ENCODE measurements at places on chromosomes 16 and 17. TPM values are rescaled to one million over a fixed set of nuclear protein-coding genes. Genes with fewer than 3 reads are reported as not detected.
A peak's percentile ranks its signal among the peaks of the same experiment; 100 is the strongest.

- no peak overlapping the region for H3K27ac ChIP-seq
- no peak overlapping the region for H3K4me3 ChIP-seq
- peaks cover 2% of the 10 kb centered on the region for H3K27me3 ChIP-seq
- H3K4me1 ChIP-seq = no peaks in the 10 kb centered on the region
- no peaks in the 10 kb centered on the region for H3K36me3 ChIP-seq
These were observed 238.0 kb upstream of the CIBAR2 start for GRCh38 chr16:85350146-85350728.

GRCh38 chr17:56570199-56570598, 23.3 kb upstream of the NOG start:
- no peaks in the 10 kb centered on the region for H3K27me3 ChIP-seq
- H3K27ac ChIP-seq = no peak overlapping the region
- no peaks in the 10 kb centered on the region for H3K36me3 ChIP-seq
- no peak overlapping the region for H3K4me3 ChIP-seq

DNA sequence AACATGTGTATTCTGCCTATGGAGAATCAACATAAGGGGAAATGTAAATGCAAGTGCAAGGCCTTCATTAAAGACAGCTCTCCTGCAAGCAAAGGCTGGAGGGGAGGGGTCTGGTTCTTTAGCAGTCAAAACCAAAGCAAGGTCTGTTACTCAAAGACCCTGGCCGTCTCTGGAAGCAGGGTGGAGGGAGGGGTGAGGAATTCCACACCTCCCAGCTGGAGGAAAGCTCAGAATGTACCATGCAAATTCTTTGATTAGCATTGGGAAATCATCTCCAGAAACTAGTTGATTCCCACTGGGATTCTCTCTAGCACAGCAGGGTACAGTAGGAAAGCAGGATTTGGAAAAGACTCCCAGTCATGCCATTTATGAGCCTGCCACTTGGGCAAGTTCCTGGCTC, 77.3 kb upstream of the ASIC2 start:
- no peak overlapping the region for H3K4me3 ChIP-seq
- peaks cover 2% of the 10 kb centered on the region for H3K27me3 ChIP-seq
- H3K4me1 ChIP-seq = no peaks in the 10 kb centered on the region

DNA sequence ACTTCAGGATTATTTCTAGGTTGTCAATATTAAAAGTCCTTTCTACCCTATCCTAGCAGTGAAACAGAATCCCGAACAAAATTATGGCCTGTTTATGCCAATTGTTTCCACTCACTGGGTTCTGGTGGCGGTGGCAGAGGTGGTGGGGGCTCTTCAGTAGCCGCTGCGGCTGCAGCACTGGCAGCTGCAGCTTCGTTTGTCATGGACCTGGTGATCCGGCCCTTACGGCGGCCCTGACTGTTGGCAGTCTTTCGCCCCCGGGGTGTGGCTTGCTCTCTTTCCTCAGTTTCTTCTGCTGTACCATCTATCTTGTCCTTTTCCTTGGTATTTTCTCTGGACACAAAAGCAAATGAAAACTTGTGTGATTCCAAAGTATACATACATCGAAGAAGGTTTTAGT, 94.4 kb downstream of the NCOR1 start:
- no peak for DNase-seq
- H3K27ac ChIP-seq = no peak overlapping the region
- no peak overlapping the region for H3K4me3 ChIP-seq

GRCh38 chr17:57954397-57955182, 622 bp downstream of the CUEDC1 start:
- DNase-seq = peak; percentile 38
- no peaks in the 10 kb centered on the region for H3K36me3 ChIP-seq
- H3K4me1 ChIP-seq = peaks cover 24% of the 10 kb centered on the region
- peak overlapping the region; percentile 63 for H3K4me3 ChIP-seq
- peaks cover 61% of the 10 kb centered on the region for H3K27me3 ChIP-seq

DNA sequence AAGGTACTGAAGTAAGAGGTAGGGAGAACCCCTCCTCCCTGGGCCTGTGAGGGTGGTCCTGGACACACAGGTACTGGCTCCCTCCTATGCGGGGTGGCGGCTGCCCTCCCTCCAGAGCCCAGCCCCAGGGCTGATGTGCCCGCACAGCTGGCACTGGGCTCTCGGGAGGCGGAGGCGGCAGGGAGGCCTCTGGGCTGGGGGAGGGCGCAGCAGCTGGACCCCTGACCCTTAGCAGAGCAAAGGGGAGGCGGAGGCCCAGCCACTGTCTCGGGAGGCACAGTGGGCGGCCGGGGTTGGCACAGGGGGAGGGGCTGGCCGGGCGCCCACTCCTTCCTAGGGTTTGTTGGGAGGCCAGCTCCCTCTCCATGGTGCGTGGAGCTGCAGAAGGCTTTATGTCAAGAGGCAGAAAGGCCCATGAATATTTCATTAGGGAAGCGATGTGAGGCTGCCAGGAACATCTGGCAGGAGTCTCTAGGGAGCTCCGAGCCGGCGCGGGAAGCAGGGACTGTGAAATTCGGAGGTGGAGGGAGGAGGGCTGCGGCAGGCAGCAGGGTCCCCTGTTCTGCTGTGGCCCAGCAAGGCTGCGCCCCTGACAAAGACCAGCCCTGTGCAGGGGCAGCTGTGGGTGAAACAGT, 44.1 kb upstream of the ACSF3 start:
- DNase-seq = no peak
- H3K4me1 ChIP-seq = peaks cover 2% of the 10 kb centered on the region
- no peak overlapping the region for H3K4me3 ChIP-seq
- no peaks in the 10 kb centered on the region for H3K36me3 ChIP-seq

DNA sequence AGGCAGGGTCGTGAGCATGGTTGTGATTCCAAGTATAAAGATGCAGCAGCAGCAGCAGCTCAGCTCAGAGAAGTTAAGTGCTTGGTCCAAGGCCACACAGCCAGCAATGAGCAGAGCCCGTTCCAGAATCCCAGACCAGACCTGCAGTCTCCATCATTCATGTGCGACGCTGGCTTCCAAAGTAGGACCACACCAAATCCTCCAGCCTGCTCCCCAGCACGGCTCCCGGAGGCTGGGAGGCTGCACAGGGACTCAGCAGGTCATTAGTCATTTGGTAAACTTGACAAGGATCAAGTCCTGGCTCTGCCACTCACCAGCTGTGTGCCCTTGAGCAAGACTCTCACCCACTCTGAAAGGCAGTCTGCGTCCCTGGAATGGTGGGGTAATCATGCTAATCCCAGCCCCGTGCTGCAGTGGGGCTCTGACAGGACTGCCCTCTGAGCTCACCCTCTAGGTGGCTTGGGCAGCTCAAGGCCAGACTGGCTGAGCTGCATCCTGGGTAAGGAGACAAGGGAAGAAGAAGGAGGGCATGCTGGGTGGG, 95.1 kb upstream of the TMEM132E start:
- no peak for DNase-seq
- H3K4me1 ChIP-seq = peaks cover 4% of the 10 kb centered on the region

- peaks cover 23% of the 10 kb centered on the region for H3K27me3 ChIP-seq
- H3K27ac ChIP-seq = no peak overlapping the region
- no peaks in the 10 kb centered on the region for H3K4me1 ChIP-seq
These were observed 290.5 kb upstream of the FOXF1 start for GRCh38 chr16:86219655-86220445.

GRCh38 chr17:29252101-29252791, 5.6 kb downstream of the CRYBA1 start:
- H3K27ac ChIP-seq = no peak overlapping the region
- no peaks in the 10 kb centered on the region for H3K27me3 ChIP-seq
- no peak overlapping the region for H3K4me3 ChIP-seq
- peaks cover 10% of the 10 kb centered on the region for H3K36me3 ChIP-seq
- no peak for DNase-seq

DNA sequence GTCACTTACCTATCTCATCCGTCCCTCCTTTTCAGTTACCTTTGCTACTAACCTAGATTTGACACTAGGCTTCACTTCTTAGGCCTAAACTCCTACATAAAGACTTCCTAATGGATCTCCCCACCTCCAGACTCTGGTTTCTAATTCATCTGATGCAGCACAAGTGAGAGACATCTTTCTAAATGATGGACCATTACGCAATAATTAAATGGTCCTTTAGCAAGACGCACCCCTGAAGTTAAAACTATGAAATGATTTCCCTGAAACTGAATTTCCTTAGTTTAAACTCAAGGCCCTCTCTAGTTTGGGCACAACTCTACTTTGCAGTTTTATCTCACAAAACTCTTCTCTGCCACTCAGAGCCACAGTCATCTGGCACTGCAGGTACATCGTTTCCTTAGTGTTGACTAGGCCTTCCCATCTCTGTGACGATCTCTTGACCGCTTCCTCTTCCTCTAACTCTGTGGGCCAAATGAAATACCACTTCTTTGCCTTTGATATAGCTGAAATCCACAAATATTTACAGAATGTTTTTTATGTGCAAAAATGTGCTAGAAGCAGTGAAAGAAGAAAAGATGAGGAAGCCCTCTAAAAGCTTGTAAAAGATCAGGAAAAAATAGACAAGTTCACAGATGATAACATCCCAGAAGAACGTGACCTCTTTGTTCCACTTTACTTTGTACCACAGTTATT, 3.3 kb downstream of the SYNRG start:
- DNase-seq = peak; percentile 37
- H3K27ac ChIP-seq = peak overlapping the region; percentile 89
- H3K36me3 ChIP-seq = peaks cover 31% of the 10 kb centered on the region
- peak overlapping the region; percentile 88 for H3K4me3 ChIP-seq
- no peaks in the 10 kb centered on the region for H3K27me3 ChIP-seq

DNA sequence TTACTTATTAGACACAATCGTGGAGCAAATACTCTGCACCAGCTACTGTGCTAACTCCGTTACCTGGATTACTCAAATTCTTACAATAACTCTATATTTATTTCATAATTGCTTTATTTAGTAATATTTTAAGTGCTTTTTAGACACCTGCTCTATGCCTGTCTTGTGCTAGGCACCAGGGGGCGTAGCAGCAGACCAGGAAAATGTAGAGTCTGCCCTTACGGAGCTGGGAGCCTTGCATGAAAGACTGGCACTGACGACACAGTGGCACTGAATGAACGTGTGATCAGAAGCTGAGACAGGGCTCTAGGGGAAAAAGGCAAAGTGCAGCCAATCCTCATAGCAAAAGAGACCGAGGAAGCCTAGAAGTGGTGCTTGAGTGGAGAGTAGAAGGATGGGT, 486.5 kb downstream of the CDH13 start:
- H3K4me3 ChIP-seq = no peak overlapping the region
- peaks cover 2% of the 10 kb centered on the region for H3K27me3 ChIP-seq
- H3K36me3 ChIP-seq = no peaks in the 10 kb centered on the region
- H3K27ac ChIP-seq = no peak overlapping the region
- no peaks in the 10 kb centered on the region for H3K4me1 ChIP-seq

GRCh38 chr17:1496869-1497268, 4.4 kb upstream of the MYO1C start:
- H3K27me3 ChIP-seq = peaks cover 2% of the 10 kb centered on the region
- H3K36me3 ChIP-seq = peaks cover 2% of the 10 kb centered on the region
- no peak overlapping the region for H3K27ac ChIP-seq

- no peak overlapping the region for H3K4me3 ChIP-seq
- no peaks in the 10 kb centered on the region for H3K27me3 ChIP-seq
- H3K4me1 ChIP-seq = no peaks in the 10 kb centered on the region
These were observed 11.9 kb downstream of the SCGB1C2 start for GRCh38 chr17:149231-149630.

- H3K27me3 ChIP-seq = no peaks in the 10 kb centered on the region
- peak overlapping the region; percentile 88 for H3K27ac ChIP-seq
- H3K4me3 ChIP-seq = peak overlapping the region; percentile 76
- DNase-seq = no peak
These were observed 103.0 kb downstream of the SNX29 start for GRCh38 chr16:12079412-12079965.

The RBFOX1 gene
- not detected for total RNA-seq

The WFIKKN2 gene
- not detected for total RNA-seq

The FBXL16 gene
- 15.9 TPM for total RNA-seq

The NBR1 gene
- 60.5 TPM for total RNA-seq

The ADAD2 gene
- total RNA-seq = not detected

The ADAM11 gene
- total RNA-seq = 0.55 TPM

The CCL11 gene
- total RNA-seq = not detected

The LDAF1 gene
- 10.7 TPM for total RNA-seq

The CTRB2 gene
- total RNA-seq = not detected

Measured in activated naive CD8-positive, alpha-beta T cell treated with anti-CD3 and anti-CD28 coated beads, Interleukin-2, amount 10 ng/mL, durations not matched to agents 7 days and 5 days (primary cell).